Dermis blood vessel endothelial cell (primary cell): ENCODE measurements at places on chromosomes 4 and X. TPM values are rescaled to one million over a fixed set of nuclear protein-coding genes. Genes with fewer than 3 reads are reported as not detected.

SOX3 gene
- not detected in 2 replicates for total RNA-seq

P2RY10 gene
- total RNA-seq = not detected in 2 replicates

CNOT6L gene
- total RNA-seq = 37.4 and 83.4 TPM in 2 replicates

DUSP21 gene
- total RNA-seq = not detected in 2 replicates

SLC4A4 gene
- 0.05 and 0.17 TPM in 2 replicates for total RNA-seq

MAGEA9B gene
- total RNA-seq = not detected in 2 replicates

POF1B gene
- 2.9 and 6.8 TPM in 2 replicates for total RNA-seq

CDKN2AIP gene
- 17.1 and 18.4 TPM in 2 replicates for total RNA-seq

ZNF630 gene
- total RNA-seq = 1.5 and 3.2 TPM in 2 replicates

CASK gene
- total RNA-seq = 32.3 and 51.1 TPM in 2 replicates

ATP1B4 gene
- not detected in 2 replicates for total RNA-seq

CHM gene
- 22.1 and 24.2 TPM in 2 replicates for total RNA-seq

SSX1 gene
- not detected in 2 replicates for total RNA-seq

USP17L29 gene
- not detected in 2 replicates for total RNA-seq

HPGDS gene
- not detected in 2 replicates for total RNA-seq

TEX13D gene
- total RNA-seq = not detected in 2 replicates

TAF7L gene
- total RNA-seq = 0.23 TPM in 1 of 2 replicates, not detected in the other

ZNF674 gene
- 4.1 and 6.6 TPM in 2 replicates for total RNA-seq

EDA gene
- 1.3 and 3.1 TPM in 2 replicates for total RNA-seq

MAML3 gene
- total RNA-seq = 5.6 and 7.7 TPM in 2 replicates

BEX2 gene
- total RNA-seq = 0.56 and 0.68 TPM in 2 replicates

ARX gene
- not detected in 2 replicates for total RNA-seq

FNIP2 gene
- total RNA-seq = 59.6 and 62.3 TPM in 2 replicates

ANK2 gene
- 41.4 and 65.1 TPM in 2 replicates for total RNA-seq

DMD gene
- total RNA-seq = 2.4 and 3.5 TPM in 2 replicates

ASB12 gene
- total RNA-seq = not detected in 2 replicates

SMR3B gene
- total RNA-seq = not detected in 2 replicates

MXRA5 gene
- under 0.01 TPM in 2 replicates for total RNA-seq

NSDHL gene
- total RNA-seq = 16.0 and 28.4 TPM in 2 replicates

TCEAL2 gene
- total RNA-seq = not detected in 2 replicates

CSAG2 gene
- total RNA-seq = not detected in 2 replicates

CXCL13 gene
- total RNA-seq = 0.34 TPM in 1 of 2 replicates, not detected in the other

PDE5A gene
- 1.7 and 1.8 TPM in 2 replicates for total RNA-seq

PGAM4 gene
- 0.28 TPM in 1 of 2 replicates, not detected in the other for total RNA-seq

LDB2 gene
- total RNA-seq = 220 and 258 TPM in 2 replicates

GLOD5 gene
- 0.28 TPM in 1 of 2 replicates, not detected in the other for total RNA-seq

SATL1 gene
- total RNA-seq = not detected in 2 replicates

CLIC2 gene
- total RNA-seq = 19.2 and 23.6 TPM in 2 replicates

POU4F2 gene
- total RNA-seq = not detected in 2 replicates

PSAPL1 gene
- total RNA-seq = not detected in 2 replicates

JADE3 gene
- total RNA-seq = 10.9 and 17.5 TPM in 2 replicates

SPANXN3 gene
- total RNA-seq = not detected in 2 replicates

SNCA gene
- 140 and 167 TPM in 2 replicates for total RNA-seq

P2RY4 gene
- not detected in 2 replicates for total RNA-seq

LEF1 gene
- total RNA-seq = 0.68 and 0.84 TPM in 2 replicates

AKAP14 gene
- not detected in 2 replicates for total RNA-seq

LRP2BP gene
- total RNA-seq = 0.34 and 0.93 TPM in 2 replicates

SYN1 gene
- total RNA-seq = 0.05 TPM in 1 of 2 replicates, not detected in the other

PYURF gene
- total RNA-seq = 64.4 and 78.1 TPM in 2 replicates

IGBP1 gene
- 69.9 and 111 TPM in 2 replicates for total RNA-seq

PALLD gene
- total RNA-seq = 15.7 and 33.1 TPM in 2 replicates

RNF128 gene
- total RNA-seq = 0.09 and 0.17 TPM in 2 replicates

ANTXR2 gene
- total RNA-seq = 36.2 and 36.7 TPM in 2 replicates

PAGE5 gene
- not detected in 2 replicates for total RNA-seq

TMEM271 gene
- total RNA-seq = not detected in 2 replicates
